ENCODE measurements at places on chromosomes 4 and X.

DNA sequence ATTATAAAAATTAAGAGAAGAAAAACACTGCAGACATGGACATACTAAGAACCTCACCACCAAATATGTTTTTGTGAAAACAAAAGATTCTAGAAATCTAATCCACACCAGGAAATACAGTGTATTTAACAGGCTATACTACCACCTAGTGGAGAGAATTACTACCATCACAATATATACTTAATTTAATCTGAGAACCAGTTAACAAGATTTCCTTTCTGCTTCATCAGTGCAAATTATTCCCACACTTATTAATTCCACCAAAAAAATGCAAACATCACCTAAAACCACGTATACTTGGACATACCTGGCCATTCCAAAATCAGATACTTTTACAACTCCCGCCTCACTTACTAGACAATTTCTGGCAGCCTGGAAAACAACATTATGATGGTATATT, 7.0 kb upstream of the TXK start:
- DNase-seq, result no peak

DNA sequence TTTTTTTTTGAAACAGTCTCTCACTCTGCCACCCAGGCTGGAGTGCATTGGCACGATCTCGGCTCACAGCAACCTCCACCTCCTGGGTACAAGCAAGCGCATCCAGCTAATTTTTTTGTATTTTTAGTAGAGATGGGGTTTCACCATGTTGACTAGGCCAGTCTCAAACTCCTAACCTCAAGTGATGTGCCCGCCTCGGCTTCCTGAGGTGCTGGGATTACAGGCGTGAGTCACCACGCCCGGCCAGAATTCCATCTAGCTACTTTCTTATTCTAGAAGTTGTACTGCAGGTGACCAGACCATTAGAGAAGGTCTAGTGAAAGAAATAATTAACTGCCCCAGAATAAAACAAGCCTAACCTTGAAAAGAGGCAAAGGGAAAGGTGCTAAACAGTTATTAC, 2.3 kb downstream of the LRBA start:
- no peak for DNase-seq

DNA sequence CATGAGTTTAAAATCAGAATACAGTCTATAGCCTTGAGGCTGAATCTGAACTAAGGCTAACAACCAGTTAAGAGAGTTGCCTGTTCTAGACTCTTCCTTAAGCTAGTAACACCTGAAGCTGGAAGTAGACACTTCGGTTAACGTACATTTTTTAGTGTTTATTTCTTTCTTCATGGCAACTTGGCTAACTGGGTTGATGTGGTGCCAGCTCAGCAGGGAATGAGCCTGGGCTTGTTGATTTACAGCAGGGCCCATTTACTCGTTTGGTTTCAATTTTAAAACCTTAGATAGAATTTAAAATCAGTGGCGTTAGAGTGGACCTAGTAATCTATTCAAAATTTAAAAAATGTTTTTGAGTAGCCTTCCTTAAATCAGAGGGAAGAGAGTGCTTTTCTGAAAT, 137.6 kb upstream of the ESX1 start:
- no peak for DNase-seq

DNA sequence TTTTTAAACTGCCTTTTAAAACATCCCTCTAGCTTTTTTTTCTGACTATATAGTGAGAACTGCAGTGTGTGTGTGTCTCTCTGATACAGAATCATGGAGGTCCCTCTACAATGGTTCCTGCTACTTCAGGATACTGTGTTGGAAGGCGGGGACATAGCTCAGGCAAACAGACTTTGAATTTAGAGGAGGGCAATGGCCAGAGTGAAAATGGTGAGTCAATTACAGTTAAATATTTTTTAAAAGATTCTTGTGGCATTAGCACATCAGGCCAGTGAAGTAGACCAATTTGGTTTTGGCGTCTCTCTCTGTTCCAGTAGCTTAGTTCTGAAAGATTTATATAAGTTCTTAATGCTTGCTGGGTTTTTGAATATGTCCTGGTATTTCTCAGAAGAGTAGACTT, 47.1 kb downstream of the ALG13 start:
- DNase-seq, result no peak

DNA sequence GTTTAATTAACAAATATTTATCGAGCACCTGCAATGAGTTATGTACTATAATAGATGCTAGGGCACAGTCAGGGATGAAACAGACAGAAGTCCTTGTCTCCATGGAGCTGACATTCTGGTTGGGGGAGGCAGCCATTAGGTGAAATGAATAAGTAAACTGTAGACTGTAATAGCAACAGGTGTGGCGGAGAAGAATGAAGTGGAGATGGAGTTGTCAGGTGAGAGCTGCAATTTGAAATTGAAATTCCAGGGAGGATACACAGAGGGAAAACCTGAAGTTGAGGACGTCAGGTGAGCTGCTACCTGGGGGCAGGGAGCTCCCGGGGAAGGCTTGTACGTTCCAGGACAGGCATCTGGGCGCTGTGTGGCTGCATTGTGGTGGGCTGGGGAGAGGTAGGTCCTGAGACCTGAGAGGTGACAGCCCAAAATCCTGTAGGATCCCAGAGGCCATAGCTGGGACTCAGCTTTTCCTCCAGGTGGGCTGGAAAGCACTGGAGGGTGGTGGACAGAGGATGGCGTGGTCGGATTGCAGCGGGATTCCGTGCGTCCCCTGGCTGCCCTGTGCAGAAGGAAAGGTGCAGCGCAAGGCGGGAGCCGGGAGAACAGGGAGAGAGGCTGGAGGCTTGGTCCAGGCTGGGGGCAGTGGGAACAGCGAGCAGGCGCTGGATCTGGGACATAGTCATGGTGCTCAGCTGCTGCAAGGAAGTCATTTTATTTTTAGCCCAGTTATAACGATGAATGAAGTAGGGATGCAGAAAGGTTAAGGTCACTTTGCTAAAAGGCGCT, 24.8 kb downstream of the CYTL1 start:
- DNase-seq, result no peak

DNA sequence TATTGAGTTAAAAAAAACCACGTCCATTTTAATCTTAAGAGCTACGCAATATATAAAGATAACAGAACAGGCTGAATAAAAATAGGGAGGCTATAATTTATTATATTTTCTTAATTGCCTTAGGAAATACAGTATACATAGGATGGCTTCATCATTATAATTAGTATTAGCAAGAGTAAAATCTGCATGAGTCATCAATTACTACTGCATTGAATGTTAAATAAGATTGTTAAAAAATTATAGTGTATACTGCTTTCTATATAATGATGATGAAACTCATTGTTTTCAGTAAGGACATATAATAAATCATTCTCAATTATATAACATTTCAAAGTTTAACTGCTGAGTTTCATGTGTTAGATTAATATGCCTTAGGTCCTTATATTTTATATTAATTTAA, 133.4 kb upstream of the GRID2 start:
- no peak for DNase-seq

DNA sequence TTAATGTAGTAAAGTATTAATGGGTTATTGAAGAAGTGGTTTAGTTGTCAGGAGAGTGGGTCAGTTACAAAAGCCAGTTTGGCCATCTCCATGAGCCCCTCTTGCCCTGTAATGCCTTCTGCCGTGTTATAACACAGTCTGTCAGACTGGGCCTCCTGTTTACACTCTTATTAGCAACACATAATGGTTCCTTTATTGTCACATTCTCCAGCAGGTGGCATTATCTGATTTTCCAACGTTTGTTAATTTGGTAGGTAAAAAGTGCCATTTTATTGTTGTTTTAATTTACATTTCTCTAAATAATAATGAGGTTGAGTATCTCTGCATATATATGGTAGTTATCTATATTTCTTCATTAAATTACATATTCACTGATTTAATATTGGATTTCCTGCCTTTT, 560.8 kb downstream of the FGF13 start:
- DNase-seq, result no peak

DNA sequence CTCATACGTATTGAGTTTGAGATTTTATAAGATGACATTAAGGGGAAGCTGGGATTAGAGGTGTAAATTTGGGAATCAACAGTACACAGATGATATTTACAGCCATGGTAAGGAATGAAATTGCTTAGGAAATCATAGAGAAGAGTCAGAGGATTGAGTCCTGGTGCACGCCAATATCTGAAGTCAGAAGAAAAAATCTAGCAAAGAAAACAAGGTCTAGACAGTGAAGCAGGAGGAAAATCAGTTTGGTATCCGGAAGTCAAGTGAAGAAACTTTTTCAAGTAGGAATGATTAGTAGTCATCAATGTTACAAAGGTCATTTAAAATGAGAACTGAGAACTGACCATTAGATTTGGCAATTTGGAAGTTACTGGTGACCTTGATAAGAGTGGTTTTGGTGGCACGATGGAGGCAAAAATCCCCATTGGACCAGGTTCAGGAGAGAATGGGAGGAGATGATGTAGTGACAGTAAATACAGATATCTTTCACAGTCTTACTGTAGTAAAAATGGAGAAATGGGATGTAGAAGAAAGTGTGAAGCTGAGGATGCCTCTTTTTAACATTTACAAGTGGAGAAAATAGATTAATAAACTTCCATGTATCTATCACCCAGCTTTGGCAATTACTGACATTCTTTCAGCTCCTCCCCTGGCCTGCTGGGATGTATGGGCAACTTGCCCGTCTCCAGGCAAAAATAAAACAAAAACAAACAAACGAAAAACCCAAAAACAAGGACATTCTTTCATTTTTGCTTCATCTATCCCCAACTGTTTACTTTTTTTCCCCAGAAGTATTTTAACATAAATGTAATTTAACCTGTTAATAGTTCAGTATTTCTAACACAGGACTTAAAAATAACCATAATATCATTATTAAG, 11.4 kb upstream of the GPR34 start:
- DNase-seq, result no peak

DNA sequence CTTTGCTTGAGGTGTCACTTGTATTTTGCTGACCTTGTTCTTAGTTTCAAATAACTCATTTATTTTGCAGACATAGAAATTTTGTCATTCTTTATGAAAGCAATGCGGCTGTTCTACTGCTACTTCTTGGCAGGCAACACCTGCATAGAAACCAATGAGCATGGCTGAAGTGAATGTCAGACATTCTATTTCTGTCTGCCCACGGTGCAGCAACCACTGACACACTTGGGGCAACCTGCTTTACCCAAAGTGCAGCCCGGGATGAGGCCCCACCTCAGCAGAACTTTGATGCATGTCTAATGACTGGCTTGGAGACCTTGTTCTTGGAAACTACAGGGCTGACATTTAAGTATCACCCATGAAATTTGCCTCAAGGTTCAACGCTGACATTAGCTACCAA, 93.6 kb downstream of the RBM47 start:
- DNase-seq, result no peak

GRCh38 chr4:138178566-138178965, 63.6 kb downstream of the SLC7A11 start:
- no peak for DNase-seq
